IMR-90 (cell line): ENCODE measurements at places on chromosomes 1 and 21.

GRCh38 chr1:7644961-7645750 is 125.9 kb upstream of the VAMP3 start:
- DNase-seq, result peak; percentile 70
- H3K27me3 ChIP-seq, result peaks cover 10% of the 10 kb centered on the region; the same call in 1 of the 2 replicates
- H3K36me3 ChIP-seq, result no peaks in the 10 kb centered on the region
- no peak overlapping the region for H3K4me3 ChIP-seq
- peaks cover 8% of the 10 kb centered on the region; the same call in 1 of the 2 replicates for H3K4me1 ChIP-seq

DNA sequence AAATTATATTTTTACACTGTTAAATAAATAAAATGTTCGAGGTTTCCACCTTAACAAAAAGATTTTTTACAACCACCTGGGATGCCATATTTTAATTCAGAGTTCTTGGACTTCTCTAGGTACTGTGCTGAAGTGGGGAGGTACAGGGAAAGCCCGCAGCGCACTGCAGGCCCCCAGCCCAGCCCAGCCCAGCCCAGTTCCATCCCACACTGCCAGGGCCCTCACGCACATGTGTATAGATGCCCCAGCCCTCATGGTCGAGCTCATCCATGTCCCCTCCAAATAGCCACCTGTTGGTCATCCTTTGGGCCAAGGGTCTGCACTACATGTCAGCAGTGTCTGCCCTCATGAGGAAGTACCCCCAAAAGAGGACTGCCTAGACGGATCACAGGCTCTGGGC is 11.7 kb upstream of the MYOM3 start:
- peaks cover 40% of the 10 kb centered on the region for H3K27me3 ChIP-seq
- H3K4me3 ChIP-seq, result no peak overlapping the region
- no peak overlapping the region for H3K27ac ChIP-seq

DNA sequence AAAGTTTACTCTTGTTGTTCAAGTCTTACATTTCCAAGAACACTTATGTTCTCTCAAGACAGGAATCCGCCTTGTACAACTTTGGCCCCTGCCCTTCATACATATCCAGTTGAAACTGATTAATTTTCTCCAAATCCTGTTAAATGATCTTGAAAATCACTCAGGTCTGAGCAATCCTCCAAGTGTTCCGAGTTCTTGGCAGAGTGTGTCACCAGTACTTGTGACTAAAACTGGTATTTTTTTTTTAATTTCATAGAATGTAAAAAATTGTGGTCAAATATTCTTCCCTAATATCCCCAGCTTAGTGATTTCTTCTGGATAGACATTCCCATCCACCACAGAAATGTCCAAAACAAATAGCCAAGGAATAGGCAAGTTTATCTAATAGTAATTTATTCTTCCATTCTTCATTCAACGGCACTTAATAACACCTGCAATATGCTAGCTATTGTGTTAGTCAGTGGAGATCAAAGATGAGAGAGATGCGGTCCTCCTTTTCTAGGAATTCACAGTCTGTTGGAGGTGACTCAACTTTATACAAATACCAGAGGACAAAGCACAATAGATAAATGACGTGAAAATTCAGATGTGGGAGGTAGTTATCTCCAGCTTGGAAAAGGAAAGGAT is 71.4 kb downstream of the DIRAS3 start:
- no peak overlapping the region for H3K27ac ChIP-seq
- no peak overlapping the region for H3K4me3 ChIP-seq
- H3K27me3 ChIP-seq, result no peaks in the 10 kb centered on the region
- no peaks in the 10 kb centered on the region; the same call in 1 of the 2 replicates for H3K4me1 ChIP-seq
- H3K36me3 ChIP-seq, result no peaks in the 10 kb centered on the region
- DNase-seq, result peak; percentile 88

- H3K4me1 ChIP-seq, result peaks cover 52% of the 10 kb centered on the region
- no peaks in the 10 kb centered on the region for H3K27me3 ChIP-seq
These were observed 12.3 kb downstream of the BCAR3 start for GRCh38 chr1:93669369-93669768.
